ENCODE measurements at places on chromosomes 7 and 10.

DNA sequence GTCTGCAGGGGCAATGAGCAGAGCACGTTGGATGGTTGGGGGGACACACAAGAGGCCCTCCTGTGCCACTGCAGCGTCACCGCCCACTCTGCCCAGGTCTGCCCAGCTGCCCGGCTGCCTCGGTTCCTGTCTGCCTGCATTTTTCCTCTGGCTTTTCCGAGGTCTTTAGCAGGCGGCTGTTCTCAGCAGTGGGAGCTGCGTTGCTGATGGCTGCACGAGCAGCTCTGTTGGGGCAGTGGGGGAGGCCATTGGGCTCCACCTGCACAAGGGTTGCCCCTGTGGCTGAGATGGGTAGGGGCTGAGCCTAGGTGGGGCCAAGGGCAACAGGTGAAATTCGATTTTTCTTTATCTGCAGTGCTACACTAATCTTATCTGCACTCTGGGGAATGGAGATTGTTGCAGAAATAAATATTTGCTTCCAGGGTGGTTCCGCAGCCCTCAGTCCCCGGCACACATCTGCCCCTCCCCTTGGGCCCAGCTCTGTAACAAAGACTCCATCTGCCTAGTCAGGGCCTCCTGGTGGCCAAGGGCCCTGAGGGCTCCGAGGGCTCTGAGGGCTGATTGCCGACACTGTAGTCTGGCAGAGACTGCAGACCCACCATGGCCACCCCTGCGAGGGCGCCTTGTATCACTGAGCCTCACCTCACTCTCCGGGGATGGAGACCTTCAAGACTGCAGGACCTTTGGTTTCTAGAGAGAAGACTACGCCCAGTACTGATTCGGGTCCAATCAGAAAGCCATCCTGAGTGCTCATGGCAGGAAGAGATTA is 141.7 kb upstream of the SHH start:
- no peak for DNase-seq

- no peak for DNase-seq
Observed at GRCh38 chr10:110137142-110137545, 70.3 kb upstream of the MXI1 start.

DNA sequence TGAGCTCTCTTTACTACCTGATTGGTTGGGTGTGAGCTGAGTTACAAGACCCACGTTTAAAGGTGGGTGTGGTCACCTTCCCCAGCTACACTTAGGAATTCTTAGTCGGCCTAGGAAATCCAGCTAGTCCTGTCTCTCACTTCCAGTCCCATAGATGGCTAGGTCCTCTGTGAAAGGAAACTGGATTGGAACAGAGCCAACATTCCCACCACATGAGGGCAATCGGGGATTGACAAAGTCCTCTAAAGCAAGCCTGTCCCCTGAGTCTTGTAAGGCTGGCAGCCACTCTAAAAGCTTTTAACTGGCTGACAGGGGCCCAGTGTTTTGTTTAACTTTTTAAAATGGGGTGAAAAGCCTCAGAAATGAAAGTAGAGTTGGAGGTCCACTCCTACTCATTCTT is 15.1 kb upstream of the CROT start:
- no peak for DNase-seq

GRCh38 chr7:35691366-35691765 is 3.6 kb downstream of the HERPUD2 start:
- DNase-seq: no peak

DNA sequence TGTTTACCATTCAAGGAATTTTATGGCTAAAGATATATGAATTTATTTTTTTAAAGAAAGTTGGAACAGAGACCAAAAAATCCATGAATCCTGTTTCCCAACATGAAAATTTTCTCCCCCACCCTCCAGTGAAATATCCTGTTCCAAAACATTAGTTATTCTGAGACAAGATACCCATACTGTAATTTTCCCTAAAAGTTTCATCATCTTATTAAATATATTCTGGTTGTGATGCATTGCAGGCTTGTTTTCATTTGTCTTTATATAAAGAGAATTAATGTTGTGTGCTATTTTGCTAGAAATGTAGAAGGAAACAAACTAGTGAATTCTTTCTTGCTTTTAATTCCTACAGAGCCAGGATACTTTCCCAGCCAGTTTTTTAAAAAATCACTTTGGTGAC is 106.6 kb downstream of the EXOC4 start:
- no peak for DNase-seq

- DNase-seq: no peak
Observed at GRCh38 chr7:27586825-27587224, 75.9 kb downstream of the HIBADH start.

DNA sequence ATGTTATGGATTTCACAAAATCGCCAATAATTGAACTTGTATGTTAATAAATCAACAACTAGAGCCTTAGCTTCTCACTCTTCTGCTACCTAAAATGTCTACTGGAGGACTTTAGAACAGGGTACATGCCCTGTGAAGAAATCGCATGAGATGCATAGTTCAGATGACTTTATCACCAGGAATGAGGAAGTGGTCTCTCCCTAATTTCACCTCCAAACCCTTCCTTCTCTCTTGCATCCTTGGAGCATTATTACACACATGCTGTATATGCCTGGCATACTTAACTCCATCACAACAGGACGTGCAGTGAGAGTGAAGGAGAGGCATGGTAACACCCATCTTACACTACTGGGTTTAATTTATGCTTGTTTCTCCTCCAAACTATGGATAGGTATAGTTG is 27.8 kb downstream of the RHEB start:
- DNase-seq: no peak

- no peak for DNase-seq
Observed at GRCh38 chr7:17166824-17167379, 131.6 kb upstream of the AHR start.

- no peak for DNase-seq
Observed at GRCh38 chr10:23110722-23111516, 15.5 kb downstream of the MSRB2 start.

DNA sequence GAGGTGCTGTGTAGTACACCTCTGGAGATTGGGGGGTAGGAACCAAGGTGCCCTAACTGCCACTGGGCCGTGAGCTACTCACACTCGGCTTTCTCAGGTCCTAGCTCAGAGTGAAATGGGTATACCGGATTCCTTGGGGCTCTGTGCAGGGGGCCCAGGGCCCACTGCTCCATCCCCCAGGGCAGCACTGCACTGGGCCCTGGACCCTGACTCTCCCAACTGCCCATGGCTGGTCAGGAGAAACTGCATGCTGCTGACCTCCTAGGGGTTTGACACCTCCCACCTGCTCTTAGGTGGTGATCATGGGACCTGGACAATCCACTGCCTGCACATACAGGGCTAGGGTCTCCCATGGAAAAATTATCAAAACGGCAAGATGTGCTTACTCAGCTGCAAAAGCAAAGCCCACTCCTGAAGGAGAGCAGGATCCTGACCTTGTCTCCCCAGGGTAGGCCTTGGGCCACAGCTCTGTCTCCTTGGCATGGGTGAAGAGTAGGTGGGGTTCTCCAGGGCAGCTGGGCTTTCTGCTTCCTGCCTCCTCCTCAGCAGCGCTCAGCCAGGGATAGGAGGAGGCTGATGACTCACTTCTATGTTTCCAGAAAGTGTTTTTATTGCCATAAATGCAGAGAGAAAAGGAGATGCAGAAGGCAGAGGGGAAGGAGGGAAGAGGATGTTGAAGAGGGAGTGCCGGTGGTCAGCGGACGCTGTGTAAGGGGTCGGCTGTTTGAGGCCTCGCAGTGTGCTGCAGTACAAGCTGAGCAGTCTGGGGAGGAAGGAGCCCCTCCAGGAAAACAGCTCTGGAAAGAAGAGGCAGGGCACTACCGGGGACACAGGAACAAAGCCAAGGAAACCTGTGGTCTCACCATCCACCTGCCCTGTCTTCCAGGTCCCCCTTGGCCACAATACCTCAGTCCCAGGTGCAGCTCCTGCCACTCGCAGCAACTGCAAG is 107.8 kb downstream of the ARHGAP22 start:
- DNase-seq: no peak

DNA sequence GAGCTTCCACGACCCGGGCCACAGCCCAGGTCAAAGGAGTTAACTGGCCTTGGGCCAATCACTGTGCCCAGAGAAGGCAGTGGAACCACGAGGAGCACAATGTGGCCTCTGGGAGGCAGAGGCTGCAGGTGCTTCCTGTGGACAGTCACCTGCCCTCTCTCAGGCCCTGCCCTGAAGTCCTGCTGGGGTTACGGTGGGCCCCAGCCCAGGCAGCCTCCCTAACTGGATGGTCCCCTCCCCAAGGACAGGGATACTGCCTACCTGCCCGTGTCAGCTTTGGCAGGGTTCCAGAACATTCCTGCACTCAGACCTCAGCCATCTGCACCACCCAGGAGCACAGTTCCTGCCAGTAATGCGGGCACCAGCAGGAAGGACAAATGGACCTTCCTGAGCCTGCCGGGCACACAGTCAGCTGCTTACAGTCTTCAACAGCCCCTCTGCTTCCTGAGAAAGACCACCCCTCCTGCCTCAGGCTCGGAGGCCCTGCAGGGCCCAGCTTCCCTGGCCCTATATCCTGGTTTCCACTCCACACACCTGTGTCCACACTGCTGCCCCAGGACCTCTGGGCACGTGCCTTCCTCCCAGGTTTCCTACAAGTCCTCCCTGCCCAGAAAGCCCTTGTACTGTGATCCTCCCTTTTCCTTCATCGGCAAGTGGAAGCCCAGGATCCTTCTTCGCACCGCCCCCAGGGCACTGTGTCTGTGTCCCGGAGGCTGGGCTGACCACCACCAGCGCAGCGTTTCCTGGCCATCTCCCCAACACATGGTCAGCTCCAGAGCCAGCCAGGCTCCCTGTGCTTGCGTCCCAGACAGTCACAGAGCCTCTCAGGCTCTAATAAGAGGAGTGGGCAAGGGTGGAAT is 23.3 kb downstream of the WDR86 start:
- no peak for DNase-seq

- DNase-seq: no peak
Observed at GRCh38 chr10:46557319-46558121, 1.1 kb upstream of the GPRIN2 start.

DNA sequence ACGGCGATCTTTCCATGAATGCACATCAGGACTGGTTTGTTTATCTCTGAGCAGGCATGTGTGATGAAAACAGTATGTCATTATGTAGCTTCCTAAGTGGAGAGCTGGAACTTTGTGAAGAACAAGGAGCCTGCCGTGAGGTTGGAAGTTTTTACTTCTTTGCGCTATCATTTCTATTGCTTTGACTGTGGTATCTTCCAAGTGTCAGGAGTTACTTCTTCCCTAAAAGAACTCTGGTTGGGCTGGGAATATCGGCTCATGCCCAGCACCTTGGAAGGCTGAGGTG is 167.4 kb upstream of the AHR start:
- no peak for DNase-seq

DNA sequence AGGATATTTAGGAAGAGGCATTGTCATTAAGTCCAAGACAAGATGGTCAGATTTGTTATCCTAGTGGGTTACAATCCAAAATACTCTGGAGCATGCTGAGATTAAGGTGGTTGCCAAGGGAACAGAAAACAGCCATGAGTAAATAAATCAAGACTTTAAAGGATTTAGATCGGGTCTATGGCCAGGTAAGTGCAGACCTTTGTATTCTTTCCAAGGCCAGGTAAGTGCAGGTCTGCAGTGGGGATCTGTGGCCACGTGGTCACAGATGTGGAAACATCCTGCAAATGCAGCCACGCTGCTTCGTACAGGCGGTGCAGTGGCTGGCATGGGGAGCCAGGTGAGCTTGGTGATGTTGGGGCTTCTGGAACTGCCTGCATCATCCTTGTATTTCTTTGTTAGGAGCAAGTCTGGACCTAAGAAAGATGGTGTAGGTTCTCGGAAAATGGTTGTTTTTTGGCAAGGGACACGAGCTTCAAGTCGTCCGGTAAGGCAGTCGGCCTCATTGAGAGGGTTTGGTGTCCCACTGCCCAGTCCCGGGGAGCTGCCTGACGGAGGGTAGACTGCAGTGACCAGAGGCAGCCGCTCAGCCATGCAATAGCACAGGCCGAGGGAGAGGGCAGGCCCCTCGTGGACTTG is 21.8 kb downstream of the ZNF775 start:
- DNase-seq: no peak

GRCh38 chr7:91149341-91150246 is 114.6 kb upstream of the FZD1 start:
- no peak for DNase-seq

- DNase-seq: no peak
Observed at GRCh38 chr10:15395935-15396334, 24.8 kb upstream of the FAM171A1 start.

DNA sequence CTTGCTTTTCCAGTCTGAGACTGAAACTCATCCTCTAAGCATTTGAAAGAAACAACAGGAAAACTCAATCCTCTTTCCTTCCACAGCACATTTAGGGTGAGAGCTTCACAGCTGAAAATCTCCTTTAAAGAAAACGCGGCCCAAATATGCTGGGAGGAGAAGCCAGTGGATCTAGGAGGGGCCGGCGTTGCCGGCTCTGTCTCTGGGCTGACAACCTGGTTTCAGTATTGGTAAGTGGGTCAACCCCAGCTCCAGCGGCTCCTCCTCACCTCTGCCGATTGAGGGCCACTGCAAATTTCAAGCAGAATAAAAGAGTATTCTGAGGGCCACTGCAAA is 75.3 kb upstream of the CPXM2 start:
- DNase-seq: no peak

DNA sequence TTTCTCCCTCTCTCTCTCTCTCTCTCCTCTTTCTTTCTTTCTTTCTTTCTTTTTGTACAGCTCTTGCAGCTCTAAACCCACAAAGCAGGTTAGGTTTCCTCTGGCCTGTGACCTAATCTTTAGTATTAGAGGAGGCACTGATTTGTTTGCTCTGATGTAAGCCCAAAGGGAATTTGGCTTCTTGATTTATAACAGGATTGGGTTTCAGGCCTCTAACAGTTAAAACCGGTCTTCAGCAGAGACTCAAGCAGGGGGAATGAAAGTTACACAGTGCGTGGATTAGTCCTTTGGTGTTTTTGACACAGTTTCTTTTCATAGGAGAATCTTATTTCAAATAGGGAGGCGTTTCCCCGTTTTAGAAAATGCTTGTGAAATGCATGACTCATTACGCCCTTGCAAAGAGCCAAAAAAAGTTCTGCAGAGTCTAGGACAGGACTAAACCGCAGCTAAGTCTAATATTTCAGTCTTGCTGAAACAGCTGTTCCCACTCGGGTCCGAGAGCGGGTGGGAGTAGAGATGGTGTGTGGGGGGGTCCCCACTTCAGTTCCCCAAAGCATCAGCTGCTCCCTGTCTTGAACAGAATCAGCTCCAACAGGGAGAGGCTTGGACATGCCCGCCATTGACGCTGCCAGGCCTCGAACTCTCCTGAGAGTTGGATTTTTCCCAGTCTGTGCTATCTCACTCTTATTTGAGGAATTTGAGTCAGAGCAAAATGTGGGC is 296.5 kb upstream of the PITRM1 start:
- DNase-seq: no peak

GRCh38 chr7:24560772-24561171 is 12.5 kb upstream of the PALS2 start:
- DNase-seq: no peak

DNA sequence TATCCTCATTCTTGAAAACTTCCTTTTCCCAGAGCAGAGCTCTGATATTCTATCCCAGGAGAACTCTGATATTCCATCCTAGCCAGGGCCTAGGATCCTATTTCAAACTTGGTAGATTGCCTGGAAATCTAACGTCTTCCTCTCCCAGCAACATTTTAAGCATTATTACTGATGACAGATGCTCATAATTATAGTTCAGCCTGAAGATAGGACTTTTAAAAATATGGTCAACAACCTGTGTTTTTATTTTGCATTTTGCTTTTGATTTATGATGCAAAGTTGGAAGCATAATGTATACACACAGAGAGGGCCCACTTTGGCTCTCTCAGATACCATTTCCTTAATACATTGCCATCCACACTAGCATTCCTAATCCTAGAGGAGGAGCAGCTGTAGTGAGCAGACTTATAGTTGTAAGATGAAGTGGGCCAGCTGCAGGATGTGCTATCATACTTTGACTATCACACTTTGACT is 457.4 kb upstream of the TPK1 start:
- no peak for DNase-seq

Measured in stimulated activated CD4-positive, alpha-beta T cell treated with anti-CD3 and anti-CD28 coated beads, Interleukin-2, amount 100 ng/mL, for 48 hours (primary cell).